ENCODE measurements at places on chromosomes 12 and 14. TPM values are rescaled to one million over a fixed set of nuclear protein-coding genes. Genes with fewer than 3 reads are reported as not detected.
A peak's percentile ranks its signal among the peaks of the same experiment; 100 is the strongest.

DNA sequence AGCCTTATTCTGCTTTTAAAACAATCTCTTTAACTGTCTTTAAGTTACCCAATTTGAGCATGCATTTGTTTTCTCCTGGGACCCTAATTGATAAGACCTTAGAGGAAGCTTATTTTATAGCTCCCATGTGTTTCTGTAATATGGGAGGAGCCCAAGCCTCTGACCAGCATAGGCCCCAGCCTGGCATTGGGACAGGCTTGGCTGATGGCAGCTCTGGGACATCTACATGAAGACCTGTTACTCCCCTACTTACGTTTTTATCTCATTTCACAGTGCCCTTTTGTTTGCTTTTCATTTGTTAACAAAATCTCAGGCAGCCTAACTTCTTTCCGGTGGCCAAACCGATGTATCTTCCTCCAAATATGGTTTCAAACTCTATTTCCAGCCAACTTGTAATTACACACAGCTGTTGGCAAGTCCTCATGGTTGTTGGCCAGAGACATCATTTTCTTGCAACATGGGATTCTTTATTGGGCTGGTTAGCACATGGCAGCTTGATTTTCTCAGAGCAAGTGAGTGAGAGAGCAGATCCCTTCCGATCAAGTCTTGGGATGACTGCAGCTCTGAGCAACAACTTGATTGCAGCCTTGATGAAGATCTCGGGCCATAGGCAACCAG is 1117.5 kb downstream of the AACS start:
- no peaks in the 10 kb centered on the region for H3K27me3 ChIP-seq
- no peak overlapping the region for H3K27ac ChIP-seq
- no peaks in the 10 kb centered on the region for H3K36me3 ChIP-seq
- H3K4me1 ChIP-seq, result no peaks in the 10 kb centered on the region
- H3K4me3 ChIP-seq, result no peak overlapping the region

The MGP gene
- 464 TPM for total RNA-seq

The RNFT2 gene
- 3.3 TPM for total RNA-seq

DNA sequence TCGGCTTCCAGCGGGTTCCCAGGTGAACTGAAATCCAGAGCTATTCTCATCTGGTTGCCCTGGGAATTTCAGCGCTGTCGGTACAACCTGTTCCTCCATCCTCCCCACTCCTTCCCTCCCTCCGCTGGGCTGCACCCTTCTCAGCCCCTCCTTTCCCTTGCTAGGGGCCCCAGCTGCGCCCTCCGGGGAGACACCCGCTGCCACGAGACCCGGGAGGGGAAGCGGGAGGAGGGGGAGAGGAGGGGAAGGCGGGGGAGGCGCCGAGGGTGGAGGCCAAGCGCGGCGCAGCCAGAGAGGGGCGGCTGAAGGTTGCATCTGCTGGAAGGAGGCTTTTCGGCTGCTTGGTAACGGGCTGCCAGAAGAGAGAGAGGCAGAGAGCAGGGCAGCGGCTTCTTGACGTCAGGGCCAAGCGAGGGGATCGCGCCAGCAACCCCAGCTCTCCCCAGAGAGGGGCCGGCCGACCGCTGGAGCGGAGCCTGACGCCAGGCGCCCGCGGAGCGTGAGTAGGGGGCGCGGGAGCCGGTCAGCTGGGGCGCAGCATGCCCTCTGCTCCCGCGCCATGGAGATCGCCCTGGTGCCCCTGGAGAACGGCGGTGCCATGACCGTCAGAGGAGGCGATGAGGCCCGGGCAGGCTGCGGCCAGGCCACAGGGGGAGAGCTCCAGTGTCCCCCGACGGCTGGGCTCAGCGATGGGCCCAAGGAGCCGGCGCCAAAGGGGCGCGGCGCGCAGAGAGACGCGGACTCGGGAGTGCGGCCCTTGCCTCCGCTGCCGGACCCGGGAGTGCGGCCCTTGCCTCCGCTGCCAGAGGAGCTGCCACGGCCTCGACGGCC is at the start of gene KCNA5:
KCNA5 (plus strand) TSS at position 291 of the 831 bp plus-strand sequence; CDS start at position 560, 269 bp downstream.
- H3K4me1 ChIP-seq, result no peaks in the 10 kb centered on the region
- no peaks in the 10 kb centered on the region for H3K36me3 ChIP-seq
- H3K27ac ChIP-seq, result no peak within 1 kb of the TSS

DNA sequence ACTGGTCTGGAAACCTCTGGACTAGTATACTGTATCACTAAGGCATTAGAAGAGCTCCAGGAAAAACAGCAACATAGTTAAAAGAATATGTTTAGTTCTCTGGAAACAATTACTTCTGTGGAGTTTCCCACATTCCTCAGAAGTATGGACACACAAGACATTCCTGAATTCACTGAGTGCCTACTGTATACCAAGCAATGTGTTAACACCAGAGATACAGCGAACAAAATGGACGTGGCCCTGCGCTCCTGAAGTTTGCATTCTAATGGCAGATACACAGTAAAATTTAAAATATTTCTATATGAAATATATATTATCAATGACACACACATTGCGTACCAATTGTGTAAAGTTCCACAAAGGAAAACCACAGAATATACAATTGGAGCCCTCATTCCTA is 1.1 kb downstream of the ANGEL1 start:
- H3K27me3 ChIP-seq, result no peaks in the 10 kb centered on the region
- peak overlapping the region; percentile 81 for H3K4me3 ChIP-seq
- peaks cover 24% of the 10 kb centered on the region for H3K36me3 ChIP-seq
- DNase-seq, result no peak
- H3K4me1 ChIP-seq, result peaks cover 25% of the 10 kb centered on the region
- H3K27ac ChIP-seq, result peak overlapping the region; percentile 93

The ADSS1 gene
- 5.1 TPM for total RNA-seq

- H3K4me3 ChIP-seq, result peak overlapping the region; percentile 54
- DNase-seq, result no peak
- H3K4me1 ChIP-seq, result peaks cover 52% of the 10 kb centered on the region
- H3K27me3 ChIP-seq, result no peaks in the 10 kb centered on the region
- H3K27ac ChIP-seq, result peak overlapping the region; percentile 33
- H3K36me3 ChIP-seq, result no peaks in the 10 kb centered on the region
Observed at GRCh38 chr12:51320695-51321320, 3.2 kb downstream of the BIN2 start.

- no peak overlapping the region for H3K27ac ChIP-seq
- H3K4me3 ChIP-seq, result no peak overlapping the region
- no peaks in the 10 kb centered on the region for H3K27me3 ChIP-seq
Observed at GRCh38 chr14:78202976-78203375, 32.8 kb downstream of the NRXN3 start.

DNA sequence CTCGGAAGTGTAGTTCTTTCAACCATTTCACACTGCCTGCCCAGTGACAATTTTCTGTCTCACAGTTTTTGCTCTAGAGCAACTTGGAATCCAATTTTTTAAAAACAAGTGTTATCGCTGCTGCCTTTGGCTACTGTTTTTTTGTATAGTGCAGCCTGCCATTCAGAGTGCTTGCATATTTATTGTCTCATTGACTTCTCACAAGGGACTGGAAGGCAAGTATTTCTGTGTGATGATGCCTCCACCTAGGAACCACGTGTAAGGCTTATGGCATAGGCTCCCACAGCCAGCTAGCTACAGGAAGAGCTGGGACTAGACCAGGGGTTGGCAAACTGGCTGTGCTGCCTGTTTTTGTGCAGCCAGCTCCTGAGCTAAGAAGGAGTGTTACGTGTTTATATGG is 903 bp downstream of the PARPBP start:
- peak overlapping the region; percentile 88 for H3K4me3 ChIP-seq
- no peak for DNase-seq
- H3K27ac ChIP-seq, result no peak overlapping the region
- peaks cover 23% of the 10 kb centered on the region for H3K36me3 ChIP-seq
- peaks cover 20% of the 10 kb centered on the region for H3K4me1 ChIP-seq

GRCh38 chr12:65495233-65495632 is 216.8 kb downstream of the MSRB3 start:
- H3K4me3 ChIP-seq, result no peak overlapping the region
- H3K36me3 ChIP-seq, result no peaks in the 10 kb centered on the region
- H3K4me1 ChIP-seq, result peaks cover 22% of the 10 kb centered on the region
- no peak overlapping the region for H3K27ac ChIP-seq

- H3K4me1 ChIP-seq, result peaks cover 11% of the 10 kb centered on the region
- peak overlapping the region; percentile 76 for H3K27ac ChIP-seq
- H3K27me3 ChIP-seq, result no peaks in the 10 kb centered on the region
- no peak overlapping the region for H3K4me3 ChIP-seq
- no peaks in the 10 kb centered on the region for H3K36me3 ChIP-seq
Observed at GRCh38 chr12:15163030-15163976, 57.9 kb downstream of the RERG start.

The TMCC3 gene
- 9.7 TPM for total RNA-seq

DNA sequence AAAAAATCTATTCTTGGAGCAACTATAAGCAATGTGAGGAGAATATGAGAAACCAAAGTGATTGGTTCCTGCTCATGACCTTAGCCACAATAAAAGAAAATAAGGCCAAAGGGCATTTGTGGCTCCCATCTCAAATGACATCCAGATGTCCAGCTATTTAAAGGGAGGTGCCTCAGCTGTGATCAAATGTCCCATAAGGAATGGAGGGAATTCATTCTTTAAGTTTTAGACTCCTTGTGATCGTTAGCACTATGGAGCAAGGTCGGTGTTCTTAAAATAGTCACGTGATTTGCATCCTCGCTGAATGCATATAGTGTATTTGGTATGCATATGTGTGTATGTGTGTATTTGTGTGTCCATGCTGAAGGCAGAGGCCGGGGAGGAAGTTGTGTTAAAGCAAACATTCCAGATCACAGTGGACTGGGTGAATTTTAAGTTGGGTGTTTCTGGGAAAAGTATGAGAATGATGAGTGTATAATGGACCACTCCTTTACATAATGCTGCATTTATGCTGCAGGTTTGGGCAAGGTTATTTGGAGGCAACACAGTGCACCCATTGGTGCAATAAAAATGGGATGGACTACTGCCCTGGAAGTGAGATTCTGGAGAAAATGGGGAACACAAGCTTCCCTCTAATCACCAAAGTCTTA is 5.6 kb upstream of the E2F7 start:
- H3K27me3 ChIP-seq, result no peaks in the 10 kb centered on the region
- H3K4me3 ChIP-seq, result no peak overlapping the region
- H3K4me1 ChIP-seq, result no peaks in the 10 kb centered on the region
- no peaks in the 10 kb centered on the region for H3K36me3 ChIP-seq

The RNU4-1 gene
- total RNA-seq, result 2,881 TPM

All from lower lobe of right lung (tissue), 2 donors.